ENCODE measurements at places on chromosomes 13 and 19.

- DNase-seq, result peak; percentile 44
Measured at GRCh38 chr13:30334663-30335386, 27.5 kb upstream of the KATNAL1 start.

DNA sequence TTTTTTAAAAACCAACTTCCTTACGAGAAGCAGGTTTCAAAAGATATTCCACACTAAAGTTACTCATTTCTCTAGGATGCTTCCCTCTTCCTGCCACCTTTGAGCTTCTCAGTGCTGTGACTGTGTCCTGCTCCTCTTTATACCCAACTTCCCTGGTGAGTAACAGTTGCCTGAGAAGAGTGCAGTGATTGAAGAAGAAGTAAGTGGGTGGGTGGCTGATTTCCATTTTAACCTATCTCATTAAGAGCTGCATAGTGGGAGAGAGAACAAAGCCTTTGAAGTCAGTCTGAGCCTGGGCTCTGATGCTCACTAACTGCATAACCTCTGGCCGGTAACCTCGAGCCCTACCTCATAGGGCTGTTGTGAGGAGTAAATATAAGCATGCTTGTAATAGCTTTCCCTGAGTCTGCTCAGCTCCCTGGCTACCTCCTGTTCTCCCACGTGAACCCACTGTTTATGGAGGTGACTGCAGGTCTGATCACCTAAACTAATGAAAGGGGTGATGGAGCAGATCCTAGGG is 977.3 kb downstream of the UQCRFS1 start:
- no peak for DNase-seq

DNA sequence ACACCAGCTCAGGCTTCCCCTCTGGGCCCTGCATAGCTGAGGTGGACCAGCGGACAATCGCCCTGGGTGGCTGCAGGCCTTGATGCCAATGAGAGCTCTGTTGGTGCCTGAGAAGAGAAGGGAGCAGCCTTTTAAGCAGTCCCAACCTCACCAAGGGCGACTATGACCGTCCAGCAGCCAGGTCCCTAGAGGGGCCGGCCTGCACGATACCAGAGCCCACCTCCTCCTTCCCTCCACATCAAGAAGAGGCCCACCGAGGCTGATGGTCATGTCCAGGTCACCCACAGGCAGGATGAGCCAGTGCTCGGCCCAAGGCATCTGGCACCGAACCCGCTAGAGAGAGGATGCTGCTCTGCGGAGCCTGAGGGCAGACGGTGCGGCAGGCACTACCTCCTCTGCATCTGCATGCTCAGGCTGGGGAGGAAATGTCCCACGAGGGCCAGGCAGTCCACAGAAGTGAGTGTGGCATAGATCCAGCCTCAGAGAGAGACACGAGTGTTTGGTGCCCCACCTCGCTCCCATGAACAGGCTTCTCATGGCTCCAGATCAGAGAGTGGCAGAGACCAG is 219.4 kb downstream of the TUBA3C start:
- DNase-seq, result no peak

DNA sequence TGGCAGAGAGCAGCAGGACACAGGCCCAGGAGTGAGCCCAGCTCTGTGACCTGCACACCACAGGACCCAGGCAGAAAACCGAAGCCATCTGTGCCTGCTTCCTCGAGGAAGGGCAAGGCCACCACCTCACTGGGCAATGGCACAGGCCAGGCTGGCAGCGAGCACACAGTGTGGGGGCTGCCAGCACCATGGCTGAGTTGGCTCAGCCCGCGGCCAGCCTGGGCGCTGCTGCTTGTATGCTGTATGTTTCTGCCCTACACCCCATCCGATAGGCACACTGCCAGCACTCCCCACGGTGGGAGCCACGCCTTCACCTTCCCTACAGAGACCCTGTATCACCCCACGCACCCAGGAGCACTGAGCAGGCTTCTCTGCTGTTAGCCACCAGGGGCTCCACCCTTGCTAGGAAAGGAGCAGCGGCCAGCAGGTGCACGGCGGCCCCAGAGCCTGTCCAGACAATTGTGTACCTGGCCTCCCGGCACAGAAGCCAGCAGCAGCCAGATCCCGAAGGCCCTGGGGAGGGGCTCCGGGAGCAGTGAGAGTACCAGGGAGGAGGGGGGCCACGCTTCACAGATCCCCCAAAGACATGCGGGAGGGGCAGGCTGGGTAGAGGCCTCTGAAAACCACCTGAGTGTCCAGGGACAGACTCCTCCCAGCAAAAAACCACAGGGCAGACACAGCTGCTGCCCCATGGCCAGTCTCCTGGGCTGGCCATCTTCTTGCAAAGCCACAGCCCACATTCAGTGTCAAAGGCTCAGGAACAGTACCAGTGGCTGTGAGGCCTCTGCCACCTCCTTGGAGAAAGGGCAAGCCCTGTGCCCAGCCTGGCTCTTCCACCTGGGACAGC is 56.1 kb downstream of the MLLT1 start:
- no peak for DNase-seq

GRCh38 chr13:95740979-95741320 is 64.0 kb downstream of the DNAJC3 start:
- DNase-seq, result no peak

DNA sequence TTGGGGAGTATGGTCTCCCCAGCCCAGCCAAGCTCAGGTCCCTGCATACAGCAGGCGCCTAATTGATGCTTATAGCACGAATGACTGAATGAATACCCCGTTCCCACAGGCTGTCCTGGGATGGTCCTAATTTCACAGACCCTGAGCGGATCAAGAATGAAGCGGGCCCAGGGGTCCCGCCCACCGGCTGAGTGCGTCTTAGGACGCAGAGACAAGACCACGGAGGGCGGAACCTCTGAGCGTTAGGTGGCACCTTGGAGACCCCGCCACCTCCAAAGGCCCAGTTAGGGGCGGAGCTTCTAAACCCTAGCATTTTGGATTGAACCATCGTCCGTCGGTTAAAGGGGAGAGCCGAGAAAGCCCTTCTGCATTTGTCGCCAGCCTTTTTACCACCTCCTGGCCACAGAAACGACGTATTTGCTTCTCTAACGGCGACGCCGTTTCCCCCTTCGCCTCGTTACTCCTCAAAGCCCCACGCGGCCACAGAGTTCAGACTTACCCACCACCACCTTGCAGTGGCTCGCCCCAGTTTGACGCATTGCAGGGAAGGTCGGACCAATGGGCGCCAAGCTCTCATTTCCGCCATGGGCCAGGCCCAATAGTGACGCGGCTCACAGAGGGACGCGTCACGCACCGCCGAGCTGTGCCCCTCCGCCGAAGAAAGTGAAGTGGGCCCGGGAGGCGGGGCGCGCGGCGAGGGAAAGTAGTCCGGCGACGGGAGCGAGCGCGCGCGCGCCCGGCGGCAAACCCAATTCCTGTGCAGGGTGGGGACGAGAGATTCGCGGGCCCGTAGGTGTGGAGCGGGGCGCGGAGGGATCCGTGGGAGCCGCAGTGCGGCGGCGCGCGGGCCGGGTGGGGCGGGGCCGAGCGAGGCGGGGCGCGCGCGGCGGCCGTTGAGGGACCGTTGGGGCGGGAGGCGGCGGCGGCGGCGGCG is 479 bp upstream of the CALM3 start:
- DNase-seq, result peak; percentile 93

DNA sequence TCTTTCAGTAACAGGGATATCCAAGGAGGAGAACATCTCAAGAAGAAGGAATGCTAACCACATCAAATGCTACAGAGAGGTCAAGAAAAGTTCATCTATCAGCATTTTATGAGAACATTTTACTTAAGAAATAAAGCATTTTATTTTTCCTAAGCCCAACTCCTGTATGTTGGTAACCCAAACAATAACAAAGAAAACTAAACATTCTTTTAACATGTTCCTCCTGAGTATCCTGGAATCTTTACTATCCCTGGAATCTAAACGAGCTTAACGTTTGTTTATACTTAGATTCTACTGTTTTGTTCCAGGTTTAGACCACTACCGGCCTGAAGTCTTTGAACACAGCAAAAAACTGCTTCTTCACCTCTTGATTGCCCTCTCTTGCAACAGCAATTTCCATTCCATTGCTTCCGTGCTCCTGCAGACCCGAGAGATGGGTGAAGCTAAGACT is 89.7 kb downstream of the ZAR1L start:
- DNase-seq, result no peak

- DNase-seq, result no peak
Measured at GRCh38 chr13:102280366-102280765, 121.5 kb downstream of the FGF14 start.

- no peak for DNase-seq
Measured at GRCh38 chr13:78129823-78130222, 211.2 kb upstream of the EDNRB start.

DNA sequence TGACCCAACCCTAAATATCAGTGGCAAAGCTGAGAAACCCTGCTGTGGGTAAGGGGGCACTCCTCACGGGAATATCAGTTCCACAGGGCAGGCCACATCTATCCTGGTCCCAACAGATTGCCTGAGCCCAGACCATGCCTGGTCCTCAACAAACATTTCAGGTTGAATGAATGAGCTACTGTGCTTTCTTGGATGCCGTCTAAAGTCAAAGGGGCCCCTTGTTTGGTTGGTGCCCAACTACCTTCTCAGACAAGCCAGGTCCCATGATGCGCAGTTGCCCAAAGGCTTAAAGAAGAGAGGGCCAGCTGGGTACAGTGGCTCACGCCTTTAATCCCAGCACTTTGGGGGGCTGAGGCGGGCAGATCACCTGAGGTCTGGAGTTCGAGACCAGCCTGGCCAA is 2.4 kb downstream of the DPP9 start:
- no peak for DNase-seq

- DNase-seq, result no peak
Measured at GRCh38 chr13:93145199-93145598, 81.4 kb upstream of the GPC6 start.

DNA sequence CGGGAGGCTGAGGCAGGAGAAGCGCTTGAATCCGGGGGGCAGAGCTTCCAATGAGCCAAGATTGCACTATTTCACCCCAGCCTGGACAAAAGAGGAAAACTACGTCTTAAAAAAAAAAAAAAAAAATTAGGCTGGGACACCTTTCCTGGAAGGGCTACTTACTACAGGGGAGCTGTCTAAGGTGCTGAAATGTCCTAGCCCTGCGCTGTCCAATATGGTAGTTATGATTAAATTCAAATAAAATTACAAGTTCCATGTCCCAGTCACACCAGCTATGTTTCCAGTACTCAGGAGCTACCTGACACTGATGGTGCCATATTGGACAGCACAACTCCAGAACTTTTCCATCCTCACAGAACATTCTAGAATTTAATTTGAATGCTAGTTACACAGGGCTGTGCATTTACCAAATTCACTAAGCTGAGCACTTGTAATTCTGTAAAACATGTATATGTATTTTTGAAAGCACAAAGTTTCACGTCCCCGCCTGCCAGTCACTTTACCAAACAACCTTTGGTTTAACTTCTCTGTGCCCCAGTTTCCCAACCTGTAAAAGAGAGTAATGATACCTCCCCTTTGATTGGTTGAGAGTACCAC is 9.2 kb upstream of the ZSCAN22 start:
- DNase-seq, result peak; percentile 71

DNA sequence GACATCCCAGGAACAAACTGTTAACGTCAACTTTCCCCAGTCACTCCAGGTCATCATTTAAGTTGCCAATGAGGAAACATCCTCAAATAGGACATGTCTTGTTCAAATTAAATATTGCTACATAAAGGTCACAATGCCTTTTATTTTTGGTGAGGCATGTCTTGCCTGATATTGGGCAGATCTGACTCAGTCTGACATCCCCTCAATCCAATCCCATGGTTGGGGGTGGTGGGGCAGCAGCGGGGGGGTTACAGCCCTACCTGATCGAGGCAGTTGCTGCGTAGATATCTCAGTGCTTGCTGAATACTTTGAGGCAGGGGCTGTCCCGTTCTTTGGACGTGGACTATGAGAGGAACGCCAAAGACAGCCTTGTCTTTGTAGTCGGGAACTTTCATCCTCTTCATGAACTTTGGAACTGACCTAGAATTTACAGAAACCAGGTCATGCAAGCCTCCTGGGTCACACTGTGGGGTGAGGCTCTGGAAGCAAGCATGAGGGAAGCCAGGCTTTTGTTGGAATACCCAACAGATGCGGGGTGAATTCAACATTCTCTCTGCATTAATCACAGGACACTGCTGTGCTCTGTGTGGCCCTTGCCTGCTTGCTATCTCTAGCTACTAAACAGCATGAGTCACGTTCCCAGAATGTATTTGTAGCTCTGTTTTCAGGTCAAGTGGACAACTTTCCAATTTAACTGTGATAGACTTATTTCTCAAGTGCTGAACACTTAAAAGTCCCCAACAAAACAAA is 109.8 kb downstream of the KL start:
- DNase-seq, result peak; percentile 90

- DNase-seq, result no peak
Measured at GRCh38 chr13:61148691-61149315, 266.8 kb downstream of the PCDH20 start.

DNA sequence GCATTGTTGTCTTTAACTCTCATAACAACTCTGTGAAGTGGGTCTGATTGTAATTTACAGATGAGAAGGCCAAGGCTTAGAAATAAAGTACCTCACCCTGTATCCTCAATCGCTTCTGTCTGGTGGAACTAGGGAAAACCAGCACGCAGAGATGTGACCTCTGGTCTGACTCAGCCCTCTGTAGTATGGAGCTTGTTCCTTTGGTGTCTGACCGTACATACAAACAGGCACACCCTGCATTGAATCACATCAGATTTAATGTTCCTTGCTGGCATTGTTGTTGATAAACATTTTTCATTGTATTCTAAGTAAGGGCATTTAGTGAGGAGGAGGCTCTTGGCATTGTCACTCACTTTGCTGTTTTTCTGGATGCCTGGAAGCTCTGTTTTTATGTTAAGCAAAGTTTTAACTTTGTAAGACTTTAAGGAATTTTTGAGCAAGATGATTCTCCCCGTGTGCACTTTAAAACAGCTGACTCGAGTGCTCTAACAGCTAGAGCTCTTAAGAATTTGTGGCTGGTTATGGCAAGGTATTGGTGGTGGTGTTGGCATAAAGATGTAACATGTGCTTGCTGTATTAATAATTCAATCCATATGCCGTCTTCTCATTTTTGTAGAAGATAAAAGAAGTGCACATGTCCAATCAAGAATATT is 89.0 kb upstream of the SPATA13 start:
- peak; percentile 60 for DNase-seq

- peak; percentile 69 for DNase-seq
Measured at GRCh38 chr19:12994701-12995595, at the start of gene NFIX. Gene NFIX (plus strand): TSS chr19:12995475. CDS start chr19:12995838, 363 bp downstream.

- DNase-seq, result peak; percentile 72
Measured at GRCh38 chr13:51523082-51523518, 61.2 kb upstream of the WDFY2 start.
